Natural killer cell (primary cell): ENCODE measurements at places on chromosomes 4 and X. TPM values are rescaled to one million over a fixed set of nuclear protein-coding genes. Genes with fewer than 3 reads are reported as not detected.

- no peak for DNase-seq
Measured at GRCh38 chr4:2343476-2343875, 75.0 kb downstream of the ZFYVE28 start.

GRCh38 chr4:7218686-7219085 is 26.3 kb downstream of the SORCS2 start:
- DNase-seq, result no peak

Gene KCND1
- 3.6 TPM for total RNA-seq

DNA sequence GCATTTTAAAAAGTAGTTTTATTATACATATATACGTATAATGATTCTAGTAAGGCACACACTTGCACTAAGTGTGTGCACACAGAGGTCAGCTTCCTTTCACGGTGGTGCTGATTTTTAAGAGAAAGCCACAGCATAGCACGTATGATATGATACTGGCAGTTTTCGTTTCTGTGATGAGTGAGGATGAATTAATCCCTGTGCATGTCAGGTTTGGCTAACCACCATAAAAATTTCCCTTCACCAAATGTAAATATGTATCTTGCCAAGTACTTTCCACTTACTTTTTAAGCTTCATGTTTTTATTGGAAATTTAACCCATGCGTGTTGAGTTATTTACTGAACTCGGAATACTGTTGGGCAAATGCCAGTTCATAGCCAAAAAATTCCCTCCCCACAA is 84.6 kb downstream of the SYNPO2 start:
- no peak for DNase-seq

Gene PCDH18
- total RNA-seq, result not detected

DNA sequence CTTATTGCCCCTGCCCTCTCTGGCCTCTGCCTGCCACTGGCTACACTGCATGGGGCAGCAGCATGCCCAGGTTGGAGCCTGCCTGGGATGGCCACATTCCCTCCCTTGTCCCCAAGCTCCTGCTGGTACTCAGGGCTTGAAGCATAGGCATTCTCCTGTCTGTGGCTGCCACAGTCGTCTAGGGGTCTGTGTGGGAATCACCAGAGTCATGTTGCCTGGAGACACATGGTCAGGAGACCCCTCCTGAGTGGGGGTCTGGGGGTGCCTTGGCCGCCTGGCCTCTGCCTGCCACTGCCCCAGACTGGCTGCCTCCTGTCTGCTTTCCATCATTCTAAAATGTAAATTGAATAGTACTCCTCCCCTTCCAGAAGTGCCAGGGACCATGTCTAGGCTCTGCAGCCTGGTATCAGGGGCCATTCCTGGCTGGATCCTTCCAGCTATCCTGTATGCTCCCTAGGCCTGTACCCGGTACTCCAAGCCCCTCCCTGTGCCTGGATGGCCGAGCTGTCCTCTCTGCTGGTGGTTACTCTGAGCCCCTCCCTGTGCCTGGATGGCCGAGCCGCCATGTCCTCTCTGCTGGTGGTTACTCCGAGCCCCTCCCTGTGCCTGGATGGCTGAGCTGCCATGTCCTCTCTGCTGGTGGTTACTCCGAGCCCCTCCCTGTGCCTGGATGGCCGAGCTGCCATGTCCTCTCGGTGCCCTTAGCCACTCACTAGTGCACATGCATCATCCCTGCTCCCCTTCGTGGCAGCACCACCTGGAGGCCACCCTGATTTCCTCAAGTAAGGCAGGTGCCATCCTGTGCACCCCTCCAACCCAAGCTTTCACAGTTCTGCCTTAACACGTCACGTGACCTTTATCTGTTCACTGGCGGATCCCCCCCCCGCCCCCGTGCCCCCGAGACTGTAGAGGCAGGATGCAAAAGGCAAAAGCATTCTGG is 5.5 kb upstream of the NKX1-1 start:
- DNase-seq, result no peak

GRCh38 chr4:6417516-6418050 is 54.8 kb downstream of the PPP2R2C start:
- no peak for DNase-seq
